ENCODE measurements at places on chromosomes 16 and 17. TPM values are rescaled to one million over a fixed set of nuclear protein-coding genes. Genes with fewer than 3 reads are reported as not detected.

SPIRE2 gene
- total RNA-seq, result 0.77 TPM

CD68 gene
- 26.6 TPM for total RNA-seq

HID1 gene
- 11.2 TPM for total RNA-seq

SLC16A11 gene
- 0.47 TPM for total RNA-seq

SCNN1B gene
- 1.4 TPM for total RNA-seq

VTN gene
- total RNA-seq, result 38.1 TPM

BCAS3 gene
- 15.9 TPM for total RNA-seq

RPRML gene
- 0.32 TPM for total RNA-seq

KRT12 gene
- not detected for total RNA-seq

PRAC2 gene
- total RNA-seq, result not detected

DVL2 gene
- total RNA-seq, result 23.5 TPM

OTOA gene
- not detected for total RNA-seq

Data from left ventricle myocardium superior (tissue), 1 donor.